PC-3 (cell line): ENCODE measurements at places on chromosomes 1 and 21. TPM values are rescaled to one million over a fixed set of nuclear protein-coding genes. Genes with fewer than 3 reads are reported as not detected.

The S1PR1 gene
- total RNA-seq = 2.1 TPM in 2 replicates

DNA sequence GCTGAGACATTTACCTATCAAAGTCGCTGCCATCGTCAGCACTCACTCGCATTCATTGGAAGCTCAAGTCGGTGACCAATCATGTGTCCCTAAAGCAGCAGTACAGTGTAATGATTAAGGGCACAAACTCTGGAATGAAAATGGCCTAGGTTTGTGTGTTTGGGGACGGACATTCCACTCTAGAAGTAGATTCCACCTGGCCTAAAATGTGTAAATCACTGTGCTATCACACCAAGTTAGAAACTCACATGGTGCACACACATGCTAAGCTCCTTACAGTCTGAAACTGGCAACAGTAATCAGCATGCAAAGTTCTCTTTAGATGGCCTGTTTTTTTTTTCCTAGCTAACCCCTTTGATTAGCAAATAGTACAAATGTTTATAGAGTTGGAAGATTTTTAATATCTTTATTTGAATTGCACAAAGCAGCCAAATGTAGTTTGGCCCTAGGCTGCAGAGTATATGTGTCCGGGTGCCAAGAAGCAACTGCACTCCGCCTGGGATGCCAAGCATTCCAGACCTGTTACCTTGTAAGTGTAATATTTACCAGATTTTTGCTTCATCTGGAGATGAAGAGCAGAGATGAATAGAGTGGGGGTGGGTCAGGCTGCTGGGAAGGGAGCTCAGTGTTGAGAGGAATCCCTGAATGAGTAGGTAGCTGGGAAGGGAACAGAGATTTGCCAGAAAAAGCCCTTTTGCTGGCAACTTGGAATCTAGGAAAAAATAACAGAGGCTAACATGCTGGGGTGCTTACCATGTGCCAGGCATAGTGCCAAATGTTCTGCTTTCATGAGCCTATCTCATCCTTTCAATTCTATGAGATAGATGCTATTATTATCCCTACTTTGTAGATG is 35.2 kb downstream of the TGFB2 start:
- peaks cover 89% of the 10 kb centered on the region for H3K4me1 ChIP-seq
- no peaks in the 10 kb centered on the region for H3K27me3 ChIP-seq
- DNase-seq = peak; percentile 100
- H3K27ac ChIP-seq = peak overlapping the region; percentile 91
- H3K4me3 ChIP-seq = peak overlapping the region; percentile 0; the same call in 1 of the 2 replicates

DNA sequence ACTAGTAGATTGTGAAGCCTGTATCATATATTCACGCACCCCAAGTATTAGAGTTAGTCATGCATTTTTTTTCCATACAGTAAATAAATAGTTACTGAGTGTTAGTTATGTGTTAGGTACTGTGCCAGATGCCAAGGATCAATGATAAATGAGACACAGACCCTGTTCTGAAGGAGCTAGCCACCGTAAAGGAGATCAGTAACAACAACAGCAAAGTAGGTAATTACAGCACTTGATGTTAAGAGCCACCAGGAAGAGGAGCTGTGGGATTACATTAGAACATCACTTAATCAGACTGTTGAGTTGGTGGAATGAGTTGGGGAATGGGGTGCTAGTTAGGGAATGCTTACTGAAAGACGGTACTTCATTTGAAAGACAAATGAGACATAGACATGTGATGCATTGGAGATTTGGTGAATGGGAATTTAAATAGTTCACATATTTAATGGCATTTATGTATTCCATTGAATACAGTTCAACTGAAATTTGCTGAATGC is 21.0 kb downstream of the PRKAA2 start:
- no peak overlapping the region for H3K4me3 ChIP-seq
- no peaks in the 10 kb centered on the region for H3K36me3 ChIP-seq
- no peaks in the 10 kb centered on the region for H3K4me1 ChIP-seq
- no peak overlapping the region for H3K27ac ChIP-seq
- DNase-seq = no peak
- no peaks in the 10 kb centered on the region for H3K27me3 ChIP-seq

DNA sequence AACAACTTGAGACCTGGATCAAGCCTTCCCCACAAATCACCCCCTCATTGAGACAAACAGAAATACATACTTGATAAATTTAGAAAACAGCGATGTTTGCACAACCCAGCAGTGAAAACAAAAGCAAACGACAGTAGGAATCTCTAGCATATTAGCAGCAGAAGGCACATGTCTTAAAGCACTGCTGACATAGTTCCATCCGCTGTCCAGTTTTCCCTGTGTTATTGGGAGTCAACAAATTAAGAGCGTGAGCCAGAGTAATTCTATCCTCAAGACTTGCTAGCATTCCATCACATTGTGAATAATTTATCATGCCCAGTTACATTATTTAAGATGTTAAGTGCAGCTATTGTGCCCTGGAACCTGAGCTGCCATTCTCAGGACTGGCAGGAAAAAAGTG is 55.3 kb downstream of the IGSF5 start:
- no peaks in the 10 kb centered on the region for H3K4me1 ChIP-seq
- no peak for DNase-seq
- no peak overlapping the region for H3K4me3 ChIP-seq

The ATP6V1G3 gene
- total RNA-seq = not detected in 2 replicates

The LIPI gene
- not detected in 2 replicates for total RNA-seq

The ZNF124 gene
- 19.9 and 22.2 TPM in 2 replicates for total RNA-seq

- no peaks in the 10 kb centered on the region for H3K4me1 ChIP-seq
- no peak overlapping the region for H3K27ac ChIP-seq
- DNase-seq = no peak
- no peak overlapping the region for H3K4me3 ChIP-seq
- H3K27me3 ChIP-seq = no peaks in the 10 kb centered on the region
- no peaks in the 10 kb centered on the region for H3K36me3 ChIP-seq
Measured at GRCh38 chr1:3593745-3594144, 17.6 kb downstream of the MEGF6 start.

DNA sequence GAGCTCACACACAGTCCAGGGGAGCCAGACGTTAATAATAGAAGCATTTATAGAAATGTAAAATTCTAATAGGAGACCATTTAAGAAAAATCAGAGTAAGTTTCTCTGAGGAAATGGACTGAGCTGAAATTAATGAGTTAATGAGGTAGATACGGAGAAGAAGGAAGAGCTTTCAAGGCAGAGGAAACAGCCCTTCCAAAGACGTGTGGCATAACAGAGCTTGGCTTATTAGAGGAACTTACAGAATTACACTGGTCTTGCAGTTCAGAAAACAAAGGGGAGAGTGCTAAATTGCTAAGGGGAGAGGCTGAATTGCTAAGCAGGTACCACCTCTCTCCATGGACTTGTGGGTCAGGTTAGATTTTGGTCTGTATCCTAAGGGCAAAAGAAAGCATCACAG is 8.2 kb upstream of the PIGK start:
- H3K27me3 ChIP-seq = no peaks in the 10 kb centered on the region
- H3K36me3 ChIP-seq = no peaks in the 10 kb centered on the region
- no peak overlapping the region for H3K4me3 ChIP-seq

GRCh38 chr1:162363823-162364222 is 12.8 kb downstream of the SPATA46 start:
- no peaks in the 10 kb centered on the region for H3K27me3 ChIP-seq
- H3K36me3 ChIP-seq = no peaks in the 10 kb centered on the region
- H3K27ac ChIP-seq = no peak overlapping the region
- DNase-seq = no peak

The ITGB2 gene
- total RNA-seq = 45.1 and 45.7 TPM in 2 replicates

DNA sequence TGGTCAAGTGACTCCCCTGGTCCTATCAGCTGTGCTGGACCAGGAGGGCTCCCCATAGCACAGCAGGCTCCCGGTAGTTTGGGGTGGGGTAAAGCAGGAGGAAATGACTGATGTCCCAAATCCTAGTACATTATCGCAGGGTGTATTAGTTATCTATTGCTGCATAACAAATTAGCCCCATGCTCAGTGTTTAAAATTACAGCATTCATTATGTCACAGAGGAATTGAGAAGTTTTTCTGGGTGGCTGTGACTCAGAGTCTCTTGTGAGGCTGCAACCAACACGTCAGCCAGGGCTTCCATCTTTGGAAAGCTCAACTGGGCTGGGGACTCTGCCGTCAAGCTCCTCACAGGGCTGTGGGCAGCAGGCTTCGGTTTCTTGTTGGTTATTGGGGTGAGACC is 34.3 kb upstream of the LAPTM5 start:
- H3K27ac ChIP-seq = no peak overlapping the region
- H3K4me1 ChIP-seq = no peaks in the 10 kb centered on the region
- H3K27me3 ChIP-seq = 0 out of 2 replicates have a peak, but pooled peaks cover 6% of the 10 kb centered on the region
- DNase-seq = no peak

GRCh38 chr1:78490861-78491450 is at the start of gene PTGFR:
TSS of gene PTGFR (plus strand) at chr1:78490974. CDS start at chr1:78492744, 1,770 bp downstream.
- peak; percentile 43 for DNase-seq
- no peaks in the 10 kb centered on the region for H3K27me3 ChIP-seq
- peaks cover 14% of the 10 kb centered on the region; the same call in 1 of the 2 replicates for H3K4me1 ChIP-seq
- peak within 1 kb of the TSS; percentile 43 for H3K27ac ChIP-seq

GRCh38 chr1:219330669-219331068 is 157.0 kb downstream of the LYPLAL1 start:
- H3K36me3 ChIP-seq = no peaks in the 10 kb centered on the region
- H3K27me3 ChIP-seq = no peaks in the 10 kb centered on the region
- H3K4me1 ChIP-seq = peaks cover 14% of the 10 kb centered on the region
- peak; percentile 42 for DNase-seq
- H3K27ac ChIP-seq = no peak overlapping the region
- H3K4me3 ChIP-seq = no peak overlapping the region

The ADAMTS5 gene
- total RNA-seq = not detected in 2 replicates

The UBL4B gene
- 0.07 TPM in 1 of 2 replicates, not detected in the other for total RNA-seq

DNA sequence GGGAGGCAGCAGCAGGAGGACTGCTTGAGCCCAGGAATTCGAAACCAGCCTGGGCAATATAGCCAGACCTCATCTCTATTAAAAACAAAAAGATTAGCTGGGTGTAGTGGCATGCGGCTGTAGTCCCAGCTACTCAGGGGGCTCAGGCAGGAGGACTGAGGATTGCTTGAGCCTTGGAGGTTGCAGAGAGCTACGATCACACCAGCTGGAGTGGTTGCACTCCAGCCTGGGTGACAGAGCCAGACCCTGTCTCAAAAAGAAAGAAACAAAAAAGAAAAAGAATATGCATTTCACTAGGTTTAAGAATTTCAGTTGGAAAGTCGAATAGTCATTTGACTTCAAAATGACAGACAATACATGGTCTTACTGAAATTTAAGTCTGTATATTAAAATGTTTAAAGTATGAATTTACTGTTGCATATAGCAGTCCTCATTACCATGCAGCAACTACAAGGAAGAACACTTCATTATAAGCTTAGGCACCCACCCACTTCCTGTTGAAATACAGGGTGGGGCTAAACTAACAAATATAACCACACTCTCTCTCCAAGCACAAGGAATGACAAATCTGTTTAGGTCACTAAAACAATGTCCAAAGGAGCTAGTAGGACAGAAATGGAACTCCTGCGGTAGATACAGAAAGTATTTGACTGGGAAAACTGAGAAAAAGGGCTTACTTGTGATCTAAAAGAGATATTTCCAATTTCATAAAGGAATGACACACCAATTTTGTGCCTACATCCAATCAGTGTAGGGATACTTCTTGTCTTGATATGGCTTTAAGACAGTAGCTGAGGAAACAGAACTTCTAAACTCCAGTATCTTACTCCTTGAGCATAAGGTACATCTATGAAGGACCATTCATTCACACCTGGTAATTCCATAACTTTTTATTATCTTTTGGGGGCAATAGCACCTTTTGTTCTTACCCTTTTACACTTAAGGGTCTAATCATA is 44.1 kb downstream of the GPR3 start:
- H3K4me3 ChIP-seq = peak overlapping the region; percentile 4; the same call in 1 of the 2 replicates
- peaks cover 11% of the 10 kb centered on the region; the same call in 1 of the 2 replicates for H3K36me3 ChIP-seq
- peaks cover 33% of the 10 kb centered on the region for H3K4me1 ChIP-seq

The CAMK1G gene
- not detected in 2 replicates for total RNA-seq

GRCh38 chr1:33908324-33908956 is 44.6 kb downstream of the HMGB4 start:
- no peak overlapping the region for H3K27ac ChIP-seq
- H3K27me3 ChIP-seq = no peaks in the 10 kb centered on the region
- H3K4me1 ChIP-seq = no peaks in the 10 kb centered on the region
- no peak overlapping the region for H3K4me3 ChIP-seq

DNA sequence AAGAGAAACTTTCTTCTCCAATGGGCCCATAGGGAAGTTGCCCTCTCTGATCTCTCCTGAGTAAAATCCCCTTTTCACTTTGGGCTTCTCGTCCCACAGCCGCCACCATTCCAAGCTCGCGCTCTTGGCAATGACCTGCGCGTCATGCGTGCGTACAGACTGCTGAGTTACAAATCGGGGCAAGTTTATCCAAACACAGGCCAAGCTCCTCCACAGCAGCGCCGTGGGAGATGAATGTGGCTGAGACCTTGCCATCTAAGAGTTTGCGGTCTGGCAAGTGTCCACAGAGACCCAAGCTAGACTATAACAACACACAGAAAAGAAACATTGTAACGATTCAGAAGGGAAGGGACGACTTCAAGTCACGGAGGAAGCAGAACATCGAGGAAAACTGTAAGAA is 116.3 kb upstream of the SOD1 start:
- no peak overlapping the region for H3K27ac ChIP-seq
- H3K27me3 ChIP-seq = no peaks in the 10 kb centered on the region
- H3K36me3 ChIP-seq = no peaks in the 10 kb centered on the region
- no peaks in the 10 kb centered on the region for H3K4me1 ChIP-seq

DNA sequence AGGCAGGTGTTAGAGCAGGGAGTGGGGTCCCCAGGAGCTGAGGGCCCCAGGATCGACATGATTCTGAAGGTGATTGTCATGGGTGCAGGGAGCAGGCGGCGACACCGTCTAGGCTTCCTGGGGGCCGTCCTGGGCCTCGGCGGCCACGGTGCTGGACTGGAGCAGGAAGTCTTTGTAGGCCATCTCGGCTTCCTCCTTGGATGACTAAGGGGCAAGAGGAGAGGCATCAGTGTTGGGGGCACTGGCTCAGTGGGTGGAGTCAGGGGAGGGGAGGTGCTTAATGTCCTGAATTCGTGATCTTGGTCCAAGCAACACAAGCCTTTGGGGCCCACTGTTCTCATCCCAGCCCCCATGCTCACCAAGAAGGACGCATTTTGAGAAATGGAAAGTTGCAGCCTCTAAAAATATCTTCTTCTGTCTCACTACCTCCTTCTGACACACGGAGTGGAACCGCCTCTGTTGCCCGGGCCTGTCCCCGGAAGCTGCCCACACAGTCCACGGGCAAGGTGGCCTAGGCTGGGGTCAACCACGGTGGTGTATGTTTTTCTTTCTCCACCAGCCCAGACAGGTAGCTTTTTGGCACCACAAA is 8.6 kb upstream of the FCMR start:
- peaks cover 15% of the 10 kb centered on the region for H3K4me1 ChIP-seq
- no peak overlapping the region for H3K27ac ChIP-seq
- H3K36me3 ChIP-seq = no peaks in the 10 kb centered on the region
- DNase-seq = no peak
- no peaks in the 10 kb centered on the region for H3K27me3 ChIP-seq
